ENCODE measurements at places on chromosomes 16 and 17.

GRCh38 chr16:80500961-80501525 lies 39.8 kb upstream of the DYNLRB2 start:
- no peak for DNase-seq

GRCh38 chr17:73770849-73771229 lies 126.6 kb upstream of the SDK2 start:
- no peak for DNase-seq

- peak; percentile 77 for DNase-seq
Measured at GRCh38 chr17:48026502-48027321, 10.9 kb downstream of the COPZ2 start.

GRCh38 chr16:25066747-25067631 lies 44.6 kb upstream of the LCMT1 start:
- peak; percentile 90 for DNase-seq

DNA sequence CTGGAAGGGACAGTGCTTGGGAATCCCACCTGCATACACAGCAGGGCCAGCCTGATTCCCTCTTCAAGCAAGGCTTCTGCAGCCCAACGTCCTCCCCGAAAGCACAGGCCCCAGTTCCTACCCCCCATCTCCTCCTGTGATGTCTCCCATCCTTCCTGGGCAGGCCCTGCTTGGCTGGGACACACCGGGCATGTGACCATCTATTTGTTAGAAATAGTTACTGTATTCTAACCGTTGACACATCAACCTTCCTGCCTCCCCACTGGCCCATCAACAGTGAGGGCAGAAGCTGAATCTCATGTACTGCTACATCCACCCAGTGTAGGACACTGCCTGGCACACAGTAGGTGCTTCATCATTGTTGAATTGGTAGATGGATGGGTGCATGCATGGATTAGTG lies 10.7 kb downstream of the PRR29 start:
- no peak for DNase-seq

DNA sequence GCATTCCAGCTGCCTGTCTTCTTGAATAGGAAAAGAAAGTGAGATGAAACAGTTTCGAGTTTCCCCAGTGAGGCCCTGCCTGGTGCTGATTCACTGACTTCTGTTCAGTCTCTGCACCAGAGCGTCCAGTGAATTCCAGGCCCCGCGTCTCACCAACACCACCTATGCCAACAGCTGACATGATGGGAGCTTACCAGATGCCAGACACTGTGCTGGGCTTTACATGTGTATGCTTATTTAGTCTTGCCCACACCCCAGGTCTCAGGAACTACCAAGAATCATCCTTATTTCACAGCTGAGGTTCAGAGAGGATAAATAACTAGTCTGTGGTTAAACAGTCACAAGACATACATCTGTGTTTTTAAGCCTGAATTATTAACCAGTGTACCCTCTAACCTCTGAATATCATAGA lies 29.1 kb upstream of the IRX6 start:
- DNase-seq: no peak

- no peak for DNase-seq
Measured at GRCh38 chr16:54586474-54587175, 300.0 kb upstream of the IRX3 start.

GRCh38 chr16:64693946-64694345 lies 427.9 kb downstream of the CDH11 start:
- DNase-seq: no peak

DNA sequence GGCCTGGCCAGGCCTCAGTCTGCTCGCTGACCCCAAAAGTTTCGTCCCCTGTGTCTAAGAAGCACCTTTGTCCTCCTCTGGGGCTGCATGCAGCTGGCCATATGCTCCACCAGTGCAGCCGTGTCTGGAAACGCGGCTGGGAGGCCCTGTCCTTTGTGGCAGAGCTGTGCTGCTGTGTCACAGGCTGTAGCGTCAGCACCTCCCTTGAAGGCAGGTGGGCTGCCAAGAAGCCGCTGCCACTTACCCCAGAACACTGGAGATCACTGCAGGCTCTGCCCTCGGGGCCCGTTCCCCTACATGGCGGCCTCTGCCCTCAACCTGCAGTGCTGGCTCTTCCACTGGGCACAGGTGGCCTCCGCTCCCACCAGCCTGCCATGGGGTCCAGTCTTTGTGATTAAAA lies 15.7 kb upstream of the MC1R start:
- no peak for DNase-seq

DNA sequence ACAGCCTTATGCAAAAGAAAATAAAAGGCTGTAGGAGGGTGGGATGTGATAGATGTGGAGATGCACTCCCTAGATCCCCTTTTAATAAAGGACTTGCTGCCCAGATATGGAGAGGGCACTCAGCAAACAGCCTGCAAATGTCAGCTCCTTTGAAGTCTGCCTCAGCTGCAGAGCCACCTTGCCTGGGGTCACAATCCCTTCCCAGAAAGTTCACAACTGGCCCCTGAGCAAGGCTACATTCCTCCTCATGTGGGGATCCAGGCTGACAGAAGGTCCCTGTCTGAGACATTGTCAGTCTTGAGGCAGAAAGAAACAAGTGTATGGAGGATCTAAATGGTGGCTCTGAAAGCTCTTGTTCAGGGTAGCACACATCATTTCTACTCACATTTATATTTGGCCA lies 36.1 kb downstream of the SLFN11 start:
- no peak for DNase-seq

- no peak for DNase-seq
Measured at GRCh38 chr16:69260506-69260905, 50.6 kb upstream of the VPS4A start.

- DNase-seq: no peak
Measured at GRCh38 chr17:36602030-36602748, 806 bp downstream of the MRM1 start.

DNA sequence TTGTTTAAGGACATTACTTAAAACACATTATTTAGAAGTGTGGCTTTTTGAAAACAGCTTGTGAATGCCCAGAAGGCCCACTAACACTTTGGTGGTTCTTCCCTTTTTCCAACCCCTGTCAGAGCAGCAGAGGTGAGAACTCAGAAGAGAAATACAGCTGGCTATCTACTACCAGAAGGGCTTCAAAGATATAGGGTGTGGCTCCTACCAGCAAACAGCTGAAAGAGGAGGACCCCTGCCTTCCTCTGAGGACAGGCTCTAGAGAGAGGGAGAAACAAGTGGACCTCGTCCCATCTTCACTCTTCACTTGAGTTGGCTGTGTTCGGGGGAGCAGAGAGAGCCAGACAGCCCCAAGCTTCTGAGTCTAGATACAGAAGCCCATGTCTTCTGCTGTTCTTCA lies 6.9 kb upstream of the RAPGEFL1 start:
- DNase-seq: no peak
